ENCODE measurements at places on chromosomes 2 and 18.

- DNase-seq, result no peak
These were observed 4.3 kb downstream of the SLC39A6 start for GRCh38 chr18:36124841-36125240.

- no peak for DNase-seq
These were observed 4.0 kb upstream of the SLC35F5 start for GRCh38 chr2:113760400-113760799.

GRCh38 chr2:27042985-27043634 is 8.4 kb upstream of the AGBL5 start:
- no peak for DNase-seq

DNA sequence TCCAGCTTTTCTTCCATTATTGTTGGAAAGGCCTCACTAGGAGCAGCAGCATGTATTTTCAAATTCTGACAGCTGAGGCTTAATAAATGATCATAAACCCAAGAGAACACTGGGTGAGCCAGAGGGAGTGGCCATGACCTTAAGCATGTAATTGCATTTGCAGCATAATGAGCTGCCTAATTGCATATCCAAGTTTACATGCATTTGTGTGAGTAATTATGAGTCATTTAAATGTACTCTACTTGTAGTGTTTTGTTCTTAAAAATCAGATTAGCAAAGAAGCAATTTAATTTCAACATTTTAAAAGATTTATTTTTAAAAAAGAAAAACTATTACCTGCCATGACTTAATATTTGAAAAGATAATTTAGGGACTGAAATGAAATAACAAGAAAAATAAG is 74.8 kb downstream of the NOL10 start:
- DNase-seq, result no peak

- no peak for DNase-seq
These were observed 48.6 kb downstream of the ANO7 start for GRCh38 chr2:241237047-241237446.

- DNase-seq, result no peak
These were observed 83.0 kb downstream of the FAM117B start for GRCh38 chr2:202717598-202718310.

GRCh38 chr2:30871980-30872789 is 64.9 kb upstream of the CAPN13 start:
- no peak for DNase-seq

GRCh38 chr2:102283996-102284395 is 27.4 kb upstream of the IL1RL1 start:
- no peak for DNase-seq

DNA sequence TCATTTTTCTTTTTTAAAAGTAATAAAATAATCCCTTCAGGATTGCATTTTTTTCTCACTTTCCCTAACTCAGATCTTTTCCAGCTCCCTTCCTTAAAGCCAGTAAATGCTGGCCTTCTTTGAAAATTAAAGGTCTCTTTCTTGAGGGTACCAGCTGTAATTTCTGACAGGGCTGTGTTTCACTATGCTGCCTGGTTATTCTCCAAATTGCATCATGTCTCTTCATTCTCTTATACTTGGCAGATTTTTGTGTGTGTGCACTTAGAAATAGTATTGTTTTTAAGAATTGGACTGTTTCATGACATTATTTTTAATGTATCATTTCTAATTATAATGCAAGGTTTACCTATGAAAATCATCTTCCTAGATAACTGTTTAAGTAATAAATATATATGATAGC is 72.0 kb upstream of the EPB41L5 start:
- DNase-seq, result no peak

DNA sequence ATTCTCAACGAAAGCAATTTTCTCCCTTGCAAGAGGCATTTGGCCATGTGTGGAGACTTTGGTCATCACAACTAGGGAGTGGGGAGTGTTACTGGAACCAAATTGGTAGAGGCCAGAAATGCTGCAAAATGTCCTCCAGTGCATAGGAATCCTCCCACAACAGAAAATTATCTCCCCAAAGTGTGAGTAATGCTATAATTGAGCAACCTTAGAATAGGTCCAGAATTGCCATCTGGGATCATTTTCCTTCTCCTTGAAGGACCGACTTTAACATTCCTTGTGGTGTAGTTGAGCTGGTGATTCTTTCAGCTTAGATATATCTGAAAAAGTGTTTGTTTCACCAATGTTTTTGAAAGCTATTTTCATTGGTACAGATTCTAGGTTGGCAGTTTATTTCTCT is 111.2 kb upstream of the SMIM21 start:
- no peak for DNase-seq

- no peak for DNase-seq
These were observed 28.1 kb upstream of the SATB2 start for GRCh38 chr2:199485732-199486335.

DNA sequence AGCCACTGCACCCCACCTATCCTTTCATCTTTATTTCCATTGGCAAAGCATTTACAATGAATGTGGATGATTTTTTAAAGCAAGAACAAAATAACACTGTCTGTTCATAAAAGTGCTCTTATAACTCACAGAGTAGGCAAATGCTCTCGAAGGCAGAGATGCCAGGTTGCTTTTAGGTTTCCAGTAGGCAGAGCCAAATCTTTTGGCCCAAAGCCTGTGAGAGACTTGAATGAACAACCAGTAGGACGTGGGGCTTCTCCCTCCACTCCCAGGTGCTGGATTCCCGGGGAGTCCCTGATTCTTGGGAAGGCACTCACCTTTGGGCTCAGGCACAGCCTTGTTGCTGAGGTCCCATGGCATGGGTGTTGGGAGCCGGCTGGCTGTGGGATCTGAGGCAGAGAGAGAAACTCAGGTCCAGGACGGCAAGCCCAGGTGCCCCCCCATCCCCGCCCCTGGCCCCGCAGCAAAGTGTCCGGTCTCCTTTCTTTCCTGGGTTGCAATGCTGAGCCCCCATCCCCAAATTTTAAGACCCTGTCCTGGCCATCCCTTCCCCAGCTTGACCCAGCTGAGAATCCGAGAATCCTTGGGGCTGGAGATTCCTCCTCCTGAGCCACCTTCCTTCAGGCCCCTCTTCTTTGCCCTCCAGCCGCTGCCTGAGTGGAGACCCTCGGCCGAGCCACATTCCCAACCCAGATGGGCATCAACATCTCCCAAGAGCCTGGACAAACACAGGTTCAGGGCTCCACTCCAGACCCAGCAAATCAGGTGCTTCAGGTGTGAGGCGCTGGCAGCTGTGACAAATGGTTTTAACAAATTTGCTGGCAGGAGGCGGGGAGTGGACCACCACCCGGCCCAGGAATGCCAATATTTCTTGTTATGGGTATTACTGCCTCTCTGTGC is 5.8 kb downstream of the NEURL3 start:
- no peak for DNase-seq

DNA sequence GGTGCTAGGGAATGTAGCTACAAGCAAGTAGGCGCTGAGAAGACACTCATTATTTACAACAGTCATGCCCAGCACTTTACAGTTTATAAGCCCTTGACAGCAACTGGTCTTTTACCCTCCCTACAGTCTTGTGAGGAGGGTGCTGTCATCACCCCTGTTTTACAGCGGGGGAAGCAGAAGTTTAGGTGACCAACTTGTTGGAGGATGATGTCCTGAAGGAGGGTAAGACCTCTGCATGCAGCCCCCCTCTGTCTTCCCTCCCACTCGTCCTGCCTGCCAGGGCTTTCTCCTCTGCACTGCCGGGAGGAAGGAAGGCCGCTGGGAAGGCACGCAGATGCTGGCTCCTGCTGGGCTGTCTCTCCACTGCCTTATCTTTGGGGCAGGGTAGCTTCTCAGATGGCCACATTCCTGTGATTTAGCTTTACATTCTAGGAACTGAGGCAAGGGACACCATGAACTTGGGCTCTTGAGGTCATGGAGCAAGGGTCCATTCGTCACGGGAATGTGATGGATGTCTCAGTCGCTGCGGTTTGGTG is 972 bp downstream of the IL1R1 start:
- DNase-seq, result no peak

- DNase-seq, result no peak
These were observed 49.0 kb upstream of the GLI2 start for GRCh38 chr2:120686511-120687168.

DNA sequence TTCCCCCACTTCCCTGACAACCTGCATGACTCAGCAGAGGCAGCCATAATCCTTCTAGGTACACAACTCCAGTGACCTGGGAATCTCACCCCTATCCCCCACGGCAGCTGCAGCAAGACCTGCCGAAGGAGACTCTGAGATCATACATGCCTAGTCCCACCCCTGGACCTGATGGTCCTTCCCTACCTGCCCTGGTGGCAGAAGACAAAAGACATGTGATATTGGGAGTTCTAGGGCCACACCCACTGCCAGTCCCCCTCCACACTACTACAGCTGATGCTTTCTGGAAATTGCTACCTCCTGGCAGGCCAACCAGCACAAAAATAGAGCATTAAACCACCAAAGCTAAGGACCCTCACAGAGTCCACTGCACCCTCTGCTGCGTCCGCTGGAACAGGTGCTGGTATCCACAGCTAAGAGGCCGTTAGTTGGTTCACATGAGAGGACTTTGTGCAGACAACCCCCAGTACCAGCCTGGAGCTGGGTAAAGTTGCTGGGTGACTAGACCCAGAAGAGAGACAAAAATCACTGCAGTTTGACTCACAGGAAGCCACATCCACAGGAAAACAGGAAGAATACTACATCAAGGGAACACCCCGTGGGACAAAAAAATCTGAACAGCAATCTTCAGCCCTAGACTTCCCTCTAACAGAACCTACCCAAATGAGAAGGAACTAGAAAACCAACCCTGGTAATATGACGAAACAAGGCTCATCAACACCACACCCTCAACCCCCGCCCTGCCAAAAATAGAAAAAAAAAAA is 12.5 kb downstream of the MARCO start:
- DNase-seq, result no peak

GRCh38 chr2:174611854-174612253 is 14.2 kb upstream of the WIPF1 start:
- no peak for DNase-seq

GRCh38 chr2:60556576-60557485 is 3.4 kb upstream of the BCL11A start:
- DNase-seq, result no peak

DNA sequence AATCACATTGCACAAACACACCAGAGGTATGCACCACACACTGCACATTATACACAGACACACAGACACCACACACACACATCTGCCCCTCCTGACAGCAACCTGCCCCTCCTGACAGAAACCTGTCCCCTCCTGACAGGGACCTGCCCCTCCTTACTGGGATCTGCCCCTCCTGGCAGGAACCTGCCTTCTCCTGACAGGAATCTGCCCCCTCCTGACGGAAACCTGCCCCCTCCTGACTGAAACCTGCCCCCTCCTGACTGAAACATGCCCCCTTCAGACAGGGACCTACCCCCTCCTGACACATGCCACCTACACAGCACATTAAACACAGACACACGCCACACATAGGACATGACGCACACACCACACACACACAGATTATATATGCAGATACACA is 88.9 kb downstream of the PXDN start:
- DNase-seq, result no peak
